Fibroblast of the conjunctiva (primary cell): ENCODE measurements at places on chromosomes 3 and 15.

DNA sequence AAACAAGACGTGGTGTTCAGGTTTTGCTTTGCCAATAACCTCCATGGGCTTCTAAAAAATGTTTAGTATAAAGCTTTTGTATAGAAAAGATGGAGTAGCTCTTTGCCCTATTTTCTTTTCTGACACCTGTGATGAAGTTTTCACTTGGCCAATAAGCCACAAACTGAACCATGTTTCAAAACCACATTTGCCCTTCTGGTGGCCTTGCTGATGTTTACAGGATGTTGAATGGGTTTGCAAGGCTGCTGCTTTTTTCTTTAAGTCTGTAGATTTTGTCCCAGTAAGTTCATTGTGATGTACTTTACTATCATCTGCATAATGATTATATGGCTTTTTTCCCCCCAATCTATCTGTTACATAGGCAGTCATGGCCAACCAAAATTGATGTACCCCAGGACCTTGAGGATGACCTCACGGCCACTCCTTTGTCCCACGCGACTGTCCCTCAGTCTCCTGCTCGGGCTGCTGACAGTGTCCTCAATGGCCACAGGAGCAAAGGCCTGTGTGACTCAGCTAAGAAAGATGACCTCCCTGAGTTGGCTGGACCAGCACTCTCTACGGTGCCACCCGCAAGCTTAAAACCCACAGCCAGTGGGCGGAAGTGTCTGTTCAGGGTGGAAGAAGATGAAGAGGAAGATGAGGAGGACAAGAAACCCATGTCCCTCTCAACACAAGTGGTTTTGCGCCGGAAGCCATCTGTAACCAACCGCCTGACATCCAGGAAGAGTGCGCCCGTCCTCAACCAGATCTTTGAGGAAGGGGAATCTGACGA lies 60.8 kb downstream of the SNRK start:
- no peak for DNase-seq

GRCh38 chr15:65532738-65533051 lies 2.4 kb downstream of the HACD3 start:
- DNase-seq: no peak

DNA sequence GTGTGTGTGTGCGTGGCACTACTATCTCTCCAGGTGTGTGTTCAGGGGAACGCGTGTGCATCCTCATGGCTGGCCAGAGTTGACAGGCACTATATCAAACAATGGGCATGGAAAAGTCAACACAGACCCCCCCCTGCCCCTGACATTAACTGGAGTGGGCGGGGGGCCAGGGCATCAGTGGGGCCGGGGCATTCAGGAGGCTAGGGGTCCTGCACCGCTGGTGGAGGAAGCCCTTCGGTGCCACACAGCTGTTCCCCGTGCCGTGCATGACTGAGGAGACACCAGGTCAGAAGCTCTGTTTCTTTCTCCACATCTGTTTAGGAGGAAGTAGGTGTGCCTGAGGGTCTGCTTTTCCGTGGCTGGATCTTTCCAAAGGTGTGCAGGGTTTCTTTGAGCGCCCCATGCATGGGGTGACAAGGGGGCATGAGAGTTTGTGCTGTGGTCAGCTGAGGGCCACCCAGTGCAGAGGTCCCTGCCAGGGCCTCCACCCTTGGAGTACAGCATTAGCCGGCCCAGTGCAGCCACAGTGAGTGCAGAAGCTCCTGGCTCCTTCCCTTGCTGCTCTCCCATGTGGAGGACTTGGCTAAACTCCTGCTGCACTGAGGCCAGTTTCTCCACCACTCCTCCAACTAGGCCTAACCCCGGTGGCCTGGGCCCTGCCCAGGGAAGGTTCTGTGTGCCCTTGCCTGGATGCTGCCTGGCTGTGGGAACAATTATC lies 7.5 kb downstream of the C3orf22 start:
- DNase-seq: no peak

- DNase-seq: no peak
These were observed 394.6 kb upstream of the TPM1 start for GRCh38 chr15:62647843-62648505.

DNA sequence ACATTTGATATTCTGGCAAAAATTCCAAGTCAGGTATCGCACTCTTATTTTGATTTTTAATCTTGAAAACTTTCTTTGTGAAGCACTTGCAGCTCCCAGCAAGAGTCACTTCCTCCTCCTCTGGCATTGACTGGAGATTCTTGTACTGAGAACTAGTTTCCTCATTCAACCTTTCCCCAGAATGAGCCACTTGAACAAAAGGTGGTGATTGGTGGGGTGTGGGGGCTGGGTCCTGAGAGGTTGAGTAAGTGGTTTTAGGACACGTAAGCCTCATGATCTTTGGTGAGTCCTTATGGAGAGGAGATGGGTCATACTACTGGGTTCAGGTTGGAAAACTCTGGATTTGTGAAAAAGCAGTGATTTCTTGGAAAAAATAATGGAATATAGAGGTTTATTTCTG lies 32.3 kb upstream of the ONECUT1 start:
- no peak for DNase-seq

DNA sequence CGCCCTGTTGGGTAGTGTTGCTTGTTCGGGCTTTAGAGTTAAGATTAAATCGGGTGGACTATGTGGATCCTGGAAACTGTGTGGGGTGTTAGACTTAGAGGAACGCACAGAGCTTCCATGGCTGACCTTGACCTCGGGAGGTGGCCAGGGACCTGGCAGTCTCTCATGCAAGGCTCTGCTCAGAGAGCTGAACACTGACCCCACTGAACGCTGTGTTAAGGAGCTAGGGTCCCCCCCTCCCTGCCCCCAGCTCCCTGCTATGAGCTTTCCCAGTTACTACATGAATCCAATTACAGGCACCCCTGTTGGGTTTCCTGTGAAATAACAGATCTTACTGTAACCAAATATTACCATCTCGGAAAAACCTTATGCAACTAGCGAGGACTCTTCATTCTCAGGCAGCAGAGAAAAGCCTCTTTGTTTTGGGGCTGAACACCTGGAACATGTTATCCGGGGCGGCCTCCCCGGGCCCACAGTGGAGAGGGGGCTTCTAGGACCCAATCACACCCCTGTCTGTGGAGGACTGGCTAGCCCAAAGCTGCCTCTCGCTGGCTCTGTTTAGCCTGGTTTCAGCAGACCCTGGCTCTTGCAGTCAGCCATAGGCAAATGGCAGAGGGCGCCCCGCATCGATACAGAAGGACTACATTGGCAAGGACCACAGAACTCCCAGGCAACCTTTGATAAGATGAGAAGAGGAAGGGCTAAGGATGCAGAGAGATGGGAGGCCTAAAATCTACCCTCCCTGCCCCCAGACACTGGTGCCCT lies 25.8 kb upstream of the ALDH1A3 start:
- no peak for DNase-seq

- DNase-seq: no peak
These were observed 10.0 kb downstream of the EIF2B5 start for GRCh38 chr3:184145111-184145524.

GRCh38 chr3:53190659-53191058 lies 29.6 kb downstream of the PRKCD start:
- no peak for DNase-seq

- DNase-seq: no peak
These were observed 157.6 kb downstream of the OR4M2 start for GRCh38 chr15:22237891-22238275.

DNA sequence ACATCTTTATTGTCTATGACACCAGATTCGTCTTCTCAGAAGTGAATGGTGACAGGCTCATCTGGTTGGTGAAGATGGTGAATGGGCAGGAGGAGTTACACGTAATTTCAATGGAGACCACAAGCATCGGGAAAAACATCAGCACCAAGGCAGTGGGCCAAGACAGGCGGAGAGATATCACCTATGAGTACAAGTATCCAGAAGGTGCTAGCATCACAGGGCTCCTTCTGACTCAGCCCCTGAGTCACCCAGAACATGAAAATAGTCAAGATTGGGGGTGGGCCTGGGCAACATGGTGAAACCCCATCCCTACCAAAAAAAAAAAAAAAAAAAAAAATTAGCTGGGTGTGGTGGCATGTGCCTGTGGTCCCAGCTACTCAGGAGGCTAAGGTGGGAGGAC lies 32.6 kb downstream of the TGM4 start:
- no peak for DNase-seq

GRCh38 chr3:59258550-59259260 lies 208.9 kb upstream of the CFAP20DC start:
- DNase-seq: no peak

DNA sequence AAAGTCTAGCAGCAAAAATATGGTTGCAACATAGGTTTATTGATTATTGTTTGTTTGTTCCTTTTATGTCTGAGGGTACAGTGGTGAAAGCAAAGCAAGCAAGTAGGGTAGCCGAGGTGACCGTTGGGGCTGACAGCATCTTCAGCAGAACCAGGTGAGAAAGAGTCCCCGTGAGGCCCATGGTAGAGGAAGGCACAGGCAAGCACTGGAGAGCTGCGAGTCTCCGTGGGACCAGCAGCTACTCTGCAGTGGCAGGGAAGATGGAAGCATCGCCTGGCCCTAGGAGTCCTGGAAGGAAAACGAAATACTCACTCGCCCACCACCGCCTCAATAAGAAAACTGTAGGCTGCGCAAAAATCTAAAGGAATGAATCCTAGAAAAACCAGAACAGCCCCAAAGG lies 25.3 kb upstream of the GABRA5 start:
- no peak for DNase-seq

DNA sequence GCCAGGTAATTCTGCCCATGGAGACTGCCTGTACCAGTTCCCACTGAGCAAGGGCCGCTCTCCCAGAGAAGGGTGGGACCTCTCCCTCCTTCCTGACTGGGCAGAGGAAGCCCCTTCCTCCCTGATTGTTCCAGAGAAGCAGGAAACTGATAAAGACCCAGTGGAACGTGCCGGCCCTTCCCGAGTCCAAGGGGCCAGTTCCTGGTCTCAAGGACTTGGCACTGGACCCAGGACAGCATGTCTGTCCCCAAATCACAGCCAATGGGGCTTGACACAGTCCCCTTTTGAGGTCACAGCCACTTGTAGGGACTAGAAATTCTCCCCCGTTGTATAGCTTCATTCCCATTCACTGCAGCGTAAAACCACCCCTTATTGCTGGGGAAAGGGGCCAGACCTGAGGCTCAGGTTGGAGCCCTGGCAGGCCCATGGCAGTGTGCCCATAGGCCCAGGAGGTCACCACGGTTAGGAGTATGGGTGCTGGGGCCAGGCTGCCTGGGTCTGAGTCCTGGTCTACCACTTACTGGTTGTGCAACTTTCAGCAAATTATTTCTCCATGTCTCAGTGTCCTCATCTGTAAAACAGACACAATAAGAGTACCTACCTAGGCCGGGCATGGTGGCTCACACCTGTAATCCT lies 18.1 kb downstream of the CSRNP1 start:
- DNase-seq: no peak

GRCh38 chr3:68676136-68676535 lies 256.2 kb downstream of the TAFA4 start:
- DNase-seq: no peak

DNA sequence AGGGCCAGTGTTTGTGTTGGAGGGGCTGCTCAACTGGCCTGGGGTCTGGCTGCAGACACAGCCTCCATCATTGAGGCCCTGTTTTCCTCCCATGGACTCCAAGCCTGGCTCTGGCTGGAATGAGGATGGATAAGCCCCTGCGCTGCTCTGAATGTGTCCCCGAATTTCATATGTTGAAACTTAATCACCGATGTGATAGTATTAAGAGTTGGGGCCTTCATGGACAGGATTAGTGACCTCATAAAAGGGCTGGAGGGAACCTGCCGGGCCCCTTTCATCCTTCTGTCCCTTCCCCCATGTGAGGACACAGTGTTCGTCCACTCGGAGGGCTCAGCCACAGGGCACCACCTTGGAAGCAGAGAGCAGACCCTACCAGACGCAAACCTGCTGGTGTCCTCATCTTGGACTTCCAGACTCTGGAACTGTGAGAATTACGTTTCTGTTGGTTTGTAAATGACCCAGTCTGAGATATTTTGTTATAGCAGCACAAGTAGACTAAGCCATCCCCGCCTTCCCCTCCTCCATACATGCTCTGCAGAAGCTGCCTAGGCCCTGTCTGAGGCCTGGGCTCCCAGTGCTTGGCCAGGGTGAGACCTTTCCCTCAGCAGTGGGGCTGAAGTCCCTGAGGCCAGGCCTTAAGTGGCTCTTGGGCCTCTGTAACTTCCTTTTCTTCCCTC lies 3.8 kb upstream of the LCTL start:
- no peak for DNase-seq

GRCh38 chr3:58994746-58995330 lies 55.0 kb downstream of the CFAP20DC start:
- peak; percentile 68 for DNase-seq

DNA sequence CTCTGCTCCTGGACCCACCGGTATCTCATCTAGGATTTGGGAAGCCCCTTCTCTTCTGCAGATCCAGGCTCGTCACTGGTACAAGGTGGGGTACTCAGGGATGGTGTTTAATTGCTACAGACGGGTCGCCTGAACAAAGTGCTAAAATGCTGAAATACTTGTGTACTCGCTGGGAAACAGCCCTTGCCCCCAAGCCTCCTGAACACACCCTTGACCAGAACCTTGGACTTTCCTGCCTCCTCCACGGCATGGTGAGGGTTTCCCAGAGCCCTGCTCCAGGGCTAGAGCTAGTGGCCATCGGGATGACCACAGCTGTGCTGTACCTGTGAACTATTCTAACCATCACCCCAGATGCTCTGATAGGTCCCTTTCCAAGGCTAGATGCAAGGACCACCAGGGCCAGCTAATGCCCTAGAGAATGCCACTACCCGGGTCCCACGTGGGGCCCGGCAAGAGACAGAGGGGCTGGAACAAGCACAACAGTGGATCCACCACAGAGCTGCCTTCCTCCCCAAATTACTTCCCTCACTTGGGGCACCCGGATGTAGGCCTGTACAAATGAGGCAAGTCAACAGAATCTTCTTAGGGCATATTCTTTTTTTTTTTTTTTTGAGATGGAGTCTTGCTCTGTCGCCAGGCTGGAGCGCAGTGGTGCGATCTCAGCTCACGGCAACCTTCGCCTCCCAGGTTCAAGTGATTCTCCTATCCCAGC lies 267.3 kb downstream of the FOXP1 start:
- DNase-seq: no peak

DNA sequence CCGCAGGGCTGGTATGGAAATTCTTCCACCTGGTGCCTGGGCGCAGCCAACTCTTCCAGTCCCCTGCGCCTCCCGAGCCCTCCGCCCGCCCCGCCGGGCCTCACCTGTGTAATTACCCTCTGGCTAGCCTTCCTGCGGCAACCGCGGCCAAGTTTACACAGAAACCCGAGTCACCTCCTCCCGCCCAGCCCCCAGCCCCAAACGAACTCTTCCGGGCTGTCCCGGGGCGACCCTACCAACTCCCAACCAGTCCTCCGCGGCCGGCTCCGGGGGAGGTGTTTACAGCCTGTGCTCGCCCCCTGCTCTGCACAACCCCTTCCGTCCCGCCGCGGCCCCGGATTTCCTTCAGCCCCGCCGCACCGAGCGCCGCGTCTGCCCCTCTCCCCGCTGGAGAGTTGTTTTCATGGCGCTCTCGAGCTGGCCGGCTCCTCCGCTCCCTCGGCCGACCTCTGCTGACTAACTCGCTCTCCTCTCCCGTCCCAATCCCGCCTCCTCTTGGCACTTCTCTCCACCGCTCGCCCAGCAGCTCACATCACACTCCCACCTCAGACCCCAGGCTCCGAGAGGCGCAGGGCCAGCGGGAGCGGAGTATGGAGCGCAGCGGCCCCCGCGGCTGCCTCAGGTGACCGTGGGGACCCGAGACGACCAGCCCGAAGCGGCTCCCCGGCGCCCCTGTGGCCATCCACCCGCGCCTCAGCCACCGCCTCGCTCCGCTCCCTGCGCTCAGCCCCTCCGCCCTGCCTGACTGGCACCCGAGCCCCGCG lies 538 bp downstream of the ATOSA start:
- no peak for DNase-seq

- no peak for DNase-seq
These were observed 171.4 kb downstream of the SSR3 start for GRCh38 chr3:156383441-156384025.
